ENCODE measurements at places on chromosomes 12 and 14.

DNA sequence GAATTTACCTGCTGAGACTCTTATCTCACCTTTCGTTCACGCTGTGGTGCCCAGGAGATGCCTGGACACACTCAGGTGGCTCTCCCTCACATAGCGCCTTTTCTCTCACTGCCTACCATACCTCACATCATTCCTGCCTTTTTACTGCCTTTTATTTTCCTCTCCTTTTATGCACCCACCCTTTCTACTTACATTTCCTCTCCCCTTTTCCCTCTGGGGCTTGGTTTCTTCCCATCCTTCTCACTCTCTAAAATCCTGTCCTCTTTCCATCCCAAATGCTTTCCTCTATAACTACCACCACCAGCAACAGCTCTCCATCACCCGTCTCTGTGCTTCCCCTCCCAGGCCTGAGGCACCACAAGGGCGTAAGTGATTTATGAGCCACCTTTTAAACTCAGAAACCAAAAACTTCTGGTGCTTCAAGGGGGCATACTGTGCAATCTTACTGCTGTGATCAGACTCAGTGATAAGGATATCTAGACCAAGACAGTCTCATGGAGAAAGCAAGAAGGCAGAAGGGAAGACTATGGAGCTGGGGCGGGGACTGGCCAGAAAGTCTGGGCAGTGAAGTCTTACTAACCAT, 32.7 kb upstream of the SMUG1 start:
- no peak for DNase-seq

DNA sequence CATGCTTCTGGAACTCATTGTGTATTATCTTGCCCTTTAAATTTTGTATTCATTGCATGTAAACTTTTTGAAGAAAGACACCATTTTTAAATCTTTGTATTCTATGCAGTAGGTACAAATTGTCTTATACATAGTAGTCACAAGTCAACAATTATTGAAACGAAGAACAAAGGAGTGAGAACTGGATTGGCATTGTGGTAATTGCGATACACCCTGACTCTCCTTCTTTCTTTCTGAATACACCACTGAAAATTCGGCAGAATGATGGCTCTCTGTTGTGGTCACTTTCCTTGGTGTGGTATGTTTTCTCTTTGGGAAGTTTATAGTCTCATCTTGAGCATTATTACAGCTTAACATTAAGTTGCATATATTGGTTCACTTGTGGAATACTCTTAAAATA, 34.1 kb downstream of the SLC16A7 start:
- DNase-seq: no peak

DNA sequence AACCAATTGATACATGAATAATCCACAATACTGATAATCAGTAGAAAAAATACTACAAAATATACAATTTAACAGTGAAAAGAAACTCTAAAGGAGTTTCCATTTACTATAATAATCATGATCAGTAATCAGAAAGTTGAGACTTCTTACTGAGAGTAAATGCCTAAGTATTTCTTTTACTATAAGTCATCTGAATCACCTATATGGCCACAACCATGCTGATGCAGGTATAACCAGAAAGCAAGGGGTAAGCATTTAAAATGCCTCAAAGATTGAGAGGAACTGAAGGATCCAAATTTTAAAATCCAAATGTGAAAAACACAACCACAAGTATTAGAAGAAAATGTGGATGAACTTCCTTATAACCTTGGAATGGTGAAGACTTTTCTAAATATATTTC, 23.4 kb downstream of the CDK17 start:
- no peak for DNase-seq

DNA sequence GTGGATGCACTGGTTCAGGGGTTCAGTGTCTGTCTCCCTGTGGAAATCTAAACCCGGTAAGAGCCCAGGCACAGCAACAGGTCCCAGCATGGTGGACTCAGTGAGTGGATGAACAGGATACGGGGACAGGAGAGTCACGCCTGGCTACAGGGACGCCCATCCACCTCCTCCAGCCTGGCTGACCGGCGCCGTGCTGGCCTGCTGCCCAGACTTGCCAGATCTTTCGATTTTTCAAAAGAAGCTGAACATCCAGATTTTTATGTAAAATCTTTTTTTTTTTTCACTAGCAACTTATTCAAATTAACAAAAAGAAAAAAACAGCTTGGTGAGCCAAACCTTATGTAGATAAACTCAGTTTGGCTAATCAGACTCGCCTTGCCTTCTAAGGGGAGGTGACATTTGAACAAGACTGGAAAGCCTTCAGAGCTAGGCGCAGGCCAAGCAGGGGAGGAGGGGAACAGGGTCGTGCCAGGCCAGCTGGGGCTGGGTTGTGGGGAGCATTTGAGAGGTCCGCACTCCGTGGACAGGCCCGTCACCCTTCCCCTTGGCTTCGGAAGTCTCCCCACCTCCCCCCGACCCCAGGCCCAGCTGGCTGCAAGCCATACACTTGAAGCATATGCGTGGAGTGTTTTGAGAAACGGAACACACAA, 87.8 kb upstream of the NCOR2 start:
- peak; percentile 26 for DNase-seq

DNA sequence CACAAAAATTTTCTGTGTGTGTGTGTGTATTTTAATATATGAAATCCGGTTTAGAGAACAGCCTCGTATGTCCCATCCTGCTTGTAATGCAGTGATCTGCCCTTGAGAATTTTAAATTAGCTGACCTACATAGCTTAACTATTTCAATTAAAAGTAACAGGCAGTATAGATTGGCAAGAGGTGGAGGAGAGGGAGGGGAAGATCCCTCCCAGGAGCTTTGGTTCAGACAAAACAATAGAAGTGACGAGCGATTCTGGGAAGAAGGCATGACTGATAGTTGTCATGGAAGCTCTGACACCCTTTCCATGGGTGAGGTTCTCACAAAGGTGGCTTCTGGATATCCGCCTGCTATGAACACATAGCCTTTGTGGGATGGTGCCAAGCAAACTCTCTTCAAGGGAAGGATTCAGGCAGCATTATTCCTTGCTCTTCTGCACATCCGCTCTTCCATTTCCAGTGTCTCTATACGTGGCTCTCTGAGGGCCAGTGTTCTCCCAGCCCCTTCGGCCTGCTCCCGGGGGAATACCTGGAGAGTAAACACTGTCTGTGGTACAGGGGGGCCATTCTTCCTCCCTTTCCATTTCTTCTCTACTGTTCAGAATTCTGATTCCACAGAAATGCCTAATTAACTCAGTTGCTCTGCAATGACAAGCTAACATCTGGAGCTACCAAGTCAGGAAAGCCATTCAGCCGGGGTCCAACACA, 182.0 kb downstream of the CACNA1C start:
- DNase-seq: no peak

DNA sequence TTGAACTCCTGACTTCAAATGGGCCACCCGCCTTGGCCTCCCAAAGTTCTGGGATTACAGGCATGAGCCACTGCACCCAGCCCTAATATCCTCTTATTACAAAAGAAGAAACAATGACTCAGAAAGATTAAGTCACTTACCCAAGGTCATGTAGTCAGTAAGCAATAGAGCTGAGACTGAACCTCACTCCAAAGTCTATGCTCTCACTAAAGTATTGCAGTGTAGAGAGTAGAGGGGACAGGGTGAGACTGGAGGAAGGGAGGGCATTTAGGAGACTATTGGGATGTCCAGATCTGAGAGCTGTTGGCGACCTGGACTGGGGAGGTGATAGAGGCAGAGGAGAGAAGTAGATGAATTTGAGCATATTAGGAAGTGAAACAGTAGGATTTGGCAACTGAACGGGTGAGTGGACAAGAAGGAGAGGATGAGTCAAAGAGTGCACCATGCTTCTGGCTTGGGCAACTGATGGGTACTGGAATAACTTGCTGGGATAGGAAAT, 11.8 kb downstream of the P2RX7 start:
- DNase-seq: peak; percentile 38

GRCh38 chr12:31518680-31519227, 72.2 kb downstream of the DENND5B start:
- DNase-seq: peak; percentile 95

- DNase-seq: no peak
Observed at GRCh38 chr12:64544371-64545080, 65.8 kb upstream of the RASSF3 start.

DNA sequence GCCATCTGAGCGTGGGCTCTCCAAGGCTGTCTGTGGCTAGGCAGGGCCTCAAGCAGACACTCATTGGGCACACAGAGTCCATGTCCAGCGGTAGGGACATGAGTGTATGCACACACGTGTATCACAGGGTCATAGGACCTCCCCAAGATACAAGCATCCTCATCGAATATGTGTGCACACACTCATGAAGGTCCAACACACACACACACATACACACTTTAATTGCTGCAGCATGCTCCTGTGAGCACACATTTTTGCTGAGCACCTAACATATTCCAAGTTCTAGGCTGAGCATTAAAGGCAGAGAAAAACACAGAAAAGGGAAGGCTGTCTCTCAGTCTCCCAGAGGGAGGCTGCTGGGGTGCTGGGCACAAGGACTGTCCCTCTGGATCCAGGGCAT, 59.3 kb upstream of the TBX3 start:
- no peak for DNase-seq

DNA sequence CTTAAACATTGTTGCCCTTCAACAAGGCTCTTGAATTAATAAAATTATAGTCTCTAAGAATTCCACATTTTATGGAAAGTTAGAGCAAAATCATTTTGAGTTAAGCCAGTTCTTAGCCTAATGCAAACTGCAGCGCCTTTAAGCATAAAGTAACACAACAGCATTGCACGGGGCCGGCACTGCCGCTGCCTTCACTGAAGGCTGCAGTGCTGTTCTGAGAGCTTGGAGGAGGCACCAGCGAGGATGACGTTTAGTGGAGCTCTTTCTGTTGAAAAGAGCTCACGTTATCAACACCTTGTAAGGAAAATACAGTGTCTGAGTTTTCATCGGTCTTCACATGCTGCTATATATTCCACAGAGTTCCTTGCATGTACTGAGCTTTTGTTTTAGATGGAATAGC, 38.3 kb upstream of the DYNC1H1 start:
- no peak for DNase-seq

GRCh38 chr12:117134059-117134458, 34.8 kb upstream of the TESC start:
- no peak for DNase-seq

- DNase-seq: peak; percentile 73
Observed at GRCh38 chr12:72272091-72272661, at the start of gene TRHDE. TSS of gene TRHDE (plus strand) at chr12:72272370. CDS start at chr12:72272644, 274 bp downstream.

GRCh38 chr14:92719890-92720323, 28.5 kb downstream of the LGMN start:
- DNase-seq: no peak

- no peak for DNase-seq
Observed at GRCh38 chr14:99356031-99356608, 84.1 kb upstream of the BCL11B start.

GRCh38 chr12:79422060-79422812, 268.5 kb downstream of the PAWR start:
- peak; percentile 44 for DNase-seq

DNA sequence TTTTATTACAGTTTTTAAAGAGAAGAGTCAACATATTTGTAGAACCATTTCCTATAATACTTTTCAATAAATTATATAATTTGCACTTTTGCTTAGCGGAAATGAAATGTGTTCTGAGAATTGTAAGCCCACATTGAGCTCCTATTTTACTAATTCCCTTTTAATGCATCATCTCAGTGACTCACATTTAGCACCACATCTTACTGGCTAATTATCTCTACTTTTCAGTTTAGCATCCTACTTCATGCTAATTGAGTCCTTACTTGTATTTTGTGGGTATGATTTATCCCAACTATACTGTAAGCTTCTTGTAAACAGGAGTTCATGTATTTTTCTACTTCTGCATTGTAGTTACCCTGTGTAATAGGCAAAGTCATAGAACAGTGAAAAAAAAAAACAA, 67.5 kb downstream of the TMX1 start:
- no peak for DNase-seq

DNA sequence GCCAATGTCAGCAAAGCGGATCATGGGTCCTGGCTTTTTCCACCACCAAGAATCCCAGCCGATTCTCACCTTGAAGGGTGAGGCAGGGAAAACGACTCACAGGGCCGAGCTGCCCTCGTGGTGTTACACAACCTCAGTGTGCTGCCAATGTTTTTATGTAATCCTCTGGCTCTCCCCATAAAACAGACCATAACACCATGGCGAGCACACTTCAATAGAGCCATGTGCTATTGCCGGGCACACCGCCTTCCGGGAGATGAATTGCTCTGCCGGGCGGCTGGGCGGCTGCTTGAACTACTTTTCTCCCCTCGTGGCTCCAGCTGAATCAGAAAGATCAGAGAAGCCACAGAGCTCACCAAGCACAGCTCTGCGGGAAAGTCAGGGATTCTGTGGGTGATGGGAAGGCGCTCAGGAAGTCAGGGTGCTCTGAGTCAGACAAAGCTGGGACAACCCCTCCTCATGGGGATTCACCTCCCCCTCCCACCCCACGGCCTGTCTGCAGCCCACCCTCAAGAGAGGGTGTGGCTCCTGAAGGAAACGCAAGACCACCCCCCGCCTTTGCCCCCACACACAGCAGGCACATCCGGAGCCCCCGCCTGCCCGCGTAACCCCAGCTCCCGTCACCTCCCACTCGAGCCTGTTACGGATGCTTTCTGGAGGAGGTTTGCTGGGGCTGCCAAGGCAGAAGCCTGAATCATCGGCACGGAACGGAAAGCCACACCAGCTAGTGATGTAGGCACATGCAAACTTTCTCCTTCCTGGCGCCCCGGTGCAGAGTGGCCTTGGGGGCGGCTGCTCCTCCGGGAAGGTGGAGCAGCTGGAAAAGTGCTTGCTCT, 1.8 kb downstream of the GALNT9 start:
- DNase-seq: peak; percentile 83

- no peak for DNase-seq
Observed at GRCh38 chr12:54997929-54998522, 13.5 kb upstream of the TESPA1 start.

- peak; percentile 35 for DNase-seq
Observed at GRCh38 chr12:68530965-68531364, 79.7 kb upstream of the RAP1B start.

GRCh38 chr12:98405805-98406366, 109.5 kb upstream of the TMPO start:
- no peak for DNase-seq

- no peak for DNase-seq
Observed at GRCh38 chr12:116672842-116673516, 64.9 kb downstream of the SPRING1 start.

DNA sequence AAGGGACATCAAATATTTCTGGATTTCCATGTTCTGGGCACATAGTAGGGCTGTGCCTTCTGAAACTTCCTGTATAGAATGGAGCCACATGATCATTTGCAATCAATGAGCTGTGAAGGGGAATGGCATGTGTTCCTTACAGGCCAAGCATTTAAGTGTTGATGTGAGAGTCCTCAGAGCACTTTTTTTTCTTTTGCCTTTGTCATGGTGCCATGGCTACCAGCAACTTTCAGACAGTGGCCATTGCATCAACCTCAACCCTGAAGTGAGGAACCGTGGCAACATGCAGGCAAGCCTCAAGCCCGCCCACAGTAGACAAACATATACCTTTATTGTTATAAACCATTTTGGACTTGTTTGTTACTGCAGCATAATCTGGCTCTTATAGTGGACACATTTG, 948.1 kb downstream of the NRXN3 start:
- DNase-seq: no peak

DNA sequence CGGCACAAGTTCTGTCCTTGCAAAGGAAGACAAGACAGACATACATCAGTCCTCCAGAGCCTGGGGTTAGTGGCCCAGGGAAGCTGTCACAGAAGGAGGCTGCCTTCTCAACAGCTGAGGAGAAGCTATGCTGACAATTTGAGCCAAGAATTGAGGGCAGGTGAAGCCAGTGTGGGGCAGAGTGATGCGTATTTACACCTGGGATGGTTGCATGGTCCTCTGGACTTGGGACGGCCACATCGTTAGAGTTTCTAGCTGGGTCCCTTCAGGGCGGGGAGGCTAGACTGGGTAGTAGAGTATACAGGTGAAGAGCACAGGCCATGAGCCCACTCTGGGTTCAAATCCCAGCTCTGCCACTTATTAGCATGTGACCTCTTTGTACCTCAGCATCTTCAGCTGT, 16.5 kb downstream of the KRT85 start:
- no peak for DNase-seq

All from kidney tubule cell (primary cell).